Psoas muscle (tissue), 8 donors: ENCODE measurements at places on chromosomes 4 and X. TPM values are rescaled to one million over a fixed set of nuclear protein-coding genes. Genes with fewer than 3 reads are reported as not detected.

PRICKLE3 gene
- 14.1 TPM for total RNA-seq

LRPAP1 gene
- total RNA-seq: 105 TPM

REST gene
- 18.8 TPM for total RNA-seq

AR gene
- 15.3 TPM for total RNA-seq

HSFX4 gene
- not detected for total RNA-seq

PLAC1 gene
- 0.34 TPM for total RNA-seq

FRG2 gene
- total RNA-seq: not detected

ANXA10 gene
- total RNA-seq: not detected

MAOA gene
- 40.0 TPM for total RNA-seq
